ENCODE measurements at places on chromosomes 2 and 18.

DNA sequence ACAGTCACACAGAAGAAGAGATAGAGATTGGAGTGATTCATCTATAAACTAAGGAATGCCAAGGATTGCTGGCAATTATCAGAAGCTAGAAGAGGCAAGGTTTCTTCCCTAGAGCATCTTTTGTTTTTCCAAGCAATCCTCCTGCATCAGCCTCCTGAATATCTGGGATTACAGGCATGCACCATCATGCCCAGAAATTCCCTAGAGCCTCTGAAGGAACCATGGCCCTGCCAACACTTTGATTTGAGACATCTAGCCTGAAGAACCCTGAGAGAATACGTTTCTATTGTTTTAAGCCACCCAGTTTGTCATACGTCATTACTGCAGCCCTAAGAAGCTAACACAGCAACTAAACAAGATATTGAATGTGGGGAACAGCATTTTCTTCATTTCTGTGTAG is 525.0 kb downstream of the ERBB4 start:
- no peak for DNase-seq

DNA sequence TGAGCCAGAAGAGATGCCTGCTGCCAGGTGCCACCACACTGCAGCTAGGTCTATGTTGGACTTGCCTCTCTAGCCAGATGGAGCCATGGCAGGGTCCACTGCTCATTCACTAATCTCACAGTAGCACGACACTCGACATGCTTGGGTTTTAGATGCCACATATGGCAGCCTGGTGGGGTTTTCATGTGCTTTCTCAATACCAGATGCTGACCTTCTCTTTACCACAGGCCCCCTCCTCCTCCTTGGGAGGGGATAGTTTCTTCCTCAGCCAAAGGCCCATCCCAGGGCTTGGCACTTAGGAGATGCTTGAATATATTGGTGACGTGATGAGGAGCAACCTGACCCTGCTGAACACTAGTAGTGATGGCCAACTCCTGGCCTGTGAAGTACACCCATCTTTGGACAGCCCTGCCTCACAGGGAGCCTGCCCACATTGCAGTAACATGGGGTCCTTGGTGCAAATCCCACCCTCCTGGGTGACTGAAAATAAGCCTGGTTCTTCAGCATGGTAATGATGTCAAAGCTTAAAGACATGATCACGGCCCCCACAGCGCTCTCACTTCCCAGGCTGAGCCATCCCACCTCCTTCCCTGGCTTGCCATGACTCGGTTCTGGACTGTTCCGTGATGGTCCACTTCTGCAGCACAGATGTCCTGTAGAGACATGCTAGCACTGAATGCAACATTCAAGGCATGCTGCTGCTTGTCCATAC is 227.5 kb downstream of the SH3RF3 start:
- DNase-seq: no peak

DNA sequence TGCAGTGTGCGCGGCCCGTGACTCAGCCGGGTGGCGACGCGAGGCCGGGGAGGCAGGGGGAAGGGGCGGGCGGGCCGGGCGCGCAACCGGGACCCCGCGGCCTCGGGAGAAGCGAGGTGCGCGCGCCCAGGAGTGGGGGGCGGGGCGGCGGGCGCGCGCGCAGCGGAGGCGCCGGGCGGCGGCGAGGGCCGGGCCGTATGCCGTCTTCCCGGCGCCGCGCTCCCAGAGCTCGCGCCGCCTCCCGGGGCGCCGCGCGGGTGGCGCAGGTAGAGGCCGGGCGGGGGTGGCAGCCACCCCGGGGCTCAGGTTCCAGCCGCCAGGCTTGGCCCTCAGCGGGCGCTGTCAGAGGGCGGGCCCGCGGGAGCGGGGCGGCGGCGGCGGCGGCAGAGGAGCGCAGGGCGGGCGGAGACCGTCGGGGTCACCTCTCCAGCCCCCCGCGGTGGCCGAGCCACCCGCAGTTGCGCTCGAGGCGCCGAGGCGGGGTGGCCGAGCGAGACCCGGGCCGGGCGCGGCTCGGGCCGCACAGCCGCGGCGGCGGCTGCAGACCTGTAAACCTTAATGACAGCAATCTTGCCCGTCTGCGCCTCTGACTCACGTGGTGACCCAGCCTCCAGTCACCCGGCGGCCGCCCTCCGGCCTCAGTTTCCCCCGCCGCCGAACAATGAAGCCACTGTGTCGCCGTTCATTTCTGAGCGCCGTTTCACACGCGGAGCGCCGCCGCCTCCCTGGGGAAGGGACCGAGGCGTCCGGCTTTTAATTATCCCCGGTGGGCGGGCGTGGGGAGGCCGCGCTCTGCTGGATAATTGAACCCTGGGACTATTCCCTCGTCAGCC is 25.3 kb upstream of the SMAD7 start:
- no peak for DNase-seq

DNA sequence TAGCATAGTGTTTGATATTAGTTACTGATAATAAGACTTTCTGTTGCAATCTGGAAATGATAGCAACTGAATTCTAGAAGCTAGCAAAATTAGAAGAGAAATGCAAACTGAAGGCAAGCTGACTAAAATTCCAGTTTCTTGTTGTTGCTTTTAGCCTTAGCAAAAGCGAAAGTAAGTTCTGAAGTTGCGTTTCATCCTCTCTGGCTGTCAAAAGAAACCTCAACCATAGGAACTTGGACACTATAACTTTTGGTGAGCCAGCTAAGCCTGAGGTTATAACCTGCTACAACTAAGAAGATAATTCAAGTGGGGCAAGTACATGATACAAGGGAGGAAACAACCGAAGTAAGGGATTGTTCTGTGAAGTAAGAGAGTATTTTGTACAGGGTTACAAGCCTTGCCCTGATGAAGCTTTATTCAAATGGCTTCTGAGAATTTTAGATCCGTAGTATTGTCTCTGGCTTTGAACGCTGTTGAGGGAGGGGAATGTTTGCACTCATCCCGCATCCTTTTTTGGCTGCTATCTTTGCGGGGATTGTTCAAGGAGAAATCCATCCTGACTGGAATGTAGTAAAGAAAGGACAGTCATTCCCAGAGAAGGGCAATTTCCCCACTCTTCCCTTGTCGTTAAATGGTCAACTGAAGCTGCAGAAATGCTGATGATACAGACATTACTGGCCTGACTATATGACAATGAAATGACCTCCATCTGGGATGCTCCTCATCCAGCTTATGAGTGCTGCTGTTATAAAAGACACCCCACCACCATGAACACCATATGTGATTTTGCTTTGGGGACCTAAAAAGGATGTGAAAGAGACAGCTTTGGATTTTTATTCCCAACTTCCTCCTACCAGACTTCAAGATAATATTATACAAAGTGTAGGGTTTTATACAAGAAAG is 7.0 kb upstream of the TMX3 start:
- no peak for DNase-seq

- no peak for DNase-seq
These were observed 4.8 kb upstream of the EFHD1 start for GRCh38 chr2:232628466-232629128.

- no peak for DNase-seq
These were observed 43.1 kb upstream of the SELENOI start for GRCh38 chr2:26302846-26303245.

DNA sequence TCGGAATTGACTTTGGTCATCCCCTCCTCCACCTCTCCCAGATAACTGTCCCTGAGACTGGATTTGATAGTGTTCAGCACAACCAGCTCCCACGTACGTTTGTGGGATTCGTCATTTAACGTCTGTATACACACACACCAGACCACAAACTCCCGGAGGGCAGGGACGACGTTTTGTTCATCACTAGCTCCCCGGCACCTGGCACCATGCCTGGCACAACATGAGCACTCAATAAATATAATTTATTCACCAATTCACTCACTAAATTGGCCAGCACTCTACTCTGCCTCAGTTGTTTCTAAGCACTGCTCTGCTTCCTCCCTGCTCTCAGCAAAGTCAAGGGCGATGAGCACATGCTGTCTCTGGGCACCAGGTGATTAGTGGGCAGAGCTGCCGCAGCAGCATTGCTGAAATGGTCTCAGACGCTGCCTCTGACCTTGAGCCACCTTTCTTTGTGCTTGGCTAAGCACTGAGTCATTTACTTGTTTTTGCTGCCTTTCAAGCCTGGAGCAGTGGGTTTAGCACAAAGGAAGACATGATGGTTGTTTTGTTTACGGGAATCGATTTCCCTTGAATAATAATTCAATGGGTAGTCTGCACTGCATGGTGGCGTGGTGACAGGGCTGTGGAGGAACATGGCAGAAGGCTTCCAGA is 19.3 kb upstream of the LOXHD1 start:
- no peak for DNase-seq

DNA sequence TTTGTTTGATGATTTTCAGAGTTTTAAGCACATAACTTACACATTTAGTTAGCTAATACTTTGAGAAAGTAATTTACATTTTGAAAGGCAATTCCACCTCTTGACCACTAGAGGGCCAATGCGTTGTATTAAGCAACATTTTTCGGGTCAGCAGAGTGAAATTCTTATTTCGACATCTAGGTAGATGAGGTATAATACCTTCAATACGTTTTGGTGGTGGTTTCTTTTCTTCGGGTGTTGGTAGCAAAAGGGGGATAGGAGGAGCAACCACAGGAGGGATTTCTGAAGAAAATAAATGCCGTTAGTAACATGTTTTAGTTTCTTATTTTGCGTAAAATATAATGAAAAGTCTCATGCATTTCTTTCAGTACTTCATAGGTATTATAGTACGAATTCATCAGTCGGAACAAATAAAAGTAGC is 106.3 kb downstream of the TTN start:
- DNase-seq: peak; percentile 58

DNA sequence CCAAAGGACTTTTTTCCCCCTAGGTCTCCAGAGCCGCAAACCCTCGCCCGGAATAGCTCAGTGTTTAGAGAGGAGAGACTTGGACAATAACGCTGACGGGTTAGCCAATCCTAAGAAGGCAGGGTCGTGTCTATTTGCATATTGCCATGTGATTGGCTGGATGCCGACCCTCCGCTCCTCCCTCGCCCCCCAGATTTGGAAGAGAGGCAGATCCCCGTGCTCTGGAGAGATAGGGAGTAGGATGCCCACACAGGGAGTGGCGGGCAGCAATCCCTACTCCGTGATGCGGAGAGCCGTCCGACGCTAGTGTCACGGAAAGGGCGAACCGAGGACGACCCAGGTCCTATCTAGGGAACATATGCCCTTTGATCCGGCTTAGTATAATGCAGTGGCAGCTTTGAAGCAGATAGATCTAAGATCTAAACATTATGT is 1.4 kb downstream of the WNT6 start:
- no peak for DNase-seq

DNA sequence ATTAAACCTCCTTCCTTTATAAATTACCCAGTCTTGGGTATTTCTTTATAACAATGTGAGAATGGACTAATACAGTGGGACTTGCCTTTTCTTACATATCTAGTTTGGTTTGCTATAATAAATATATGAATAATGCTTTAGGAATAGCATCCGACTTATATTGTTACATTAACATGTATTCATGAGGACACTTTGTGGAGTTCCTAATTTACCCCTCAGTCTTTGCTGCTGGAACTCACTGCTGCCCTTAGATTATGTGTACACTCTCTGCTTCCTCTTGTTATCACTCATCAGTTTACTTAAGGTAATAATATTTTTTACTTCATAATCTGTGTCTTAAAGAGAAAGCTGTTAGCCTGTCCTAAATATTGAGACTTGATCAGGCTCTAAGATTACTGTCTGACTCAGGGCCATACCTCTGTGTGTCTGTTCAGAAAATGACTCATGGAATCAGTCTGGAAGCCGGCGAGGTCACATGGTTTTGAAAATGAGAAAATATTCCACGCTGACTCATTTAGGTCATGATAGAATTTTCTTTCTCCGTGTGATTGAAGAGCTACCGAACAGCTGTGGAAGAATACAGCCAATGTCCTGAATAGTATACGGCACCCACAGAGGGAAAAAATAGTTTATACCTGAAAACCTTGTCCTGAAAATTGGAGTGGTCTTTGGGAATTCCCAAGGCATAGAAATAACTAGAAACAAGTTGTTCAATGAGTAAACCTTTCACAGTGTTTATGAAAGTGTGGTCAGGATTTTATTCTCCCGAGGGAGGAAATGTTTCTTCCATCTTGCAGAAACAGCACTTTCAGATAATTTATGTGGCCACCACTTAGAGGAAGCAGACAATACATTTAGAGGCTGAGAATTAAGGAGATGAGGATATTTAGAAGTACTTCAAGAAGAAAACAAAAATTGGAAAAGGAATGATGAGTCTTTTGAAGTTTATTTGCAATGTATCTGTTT is 156.4 kb downstream of the DSEL start:
- peak; percentile 75 for DNase-seq

DNA sequence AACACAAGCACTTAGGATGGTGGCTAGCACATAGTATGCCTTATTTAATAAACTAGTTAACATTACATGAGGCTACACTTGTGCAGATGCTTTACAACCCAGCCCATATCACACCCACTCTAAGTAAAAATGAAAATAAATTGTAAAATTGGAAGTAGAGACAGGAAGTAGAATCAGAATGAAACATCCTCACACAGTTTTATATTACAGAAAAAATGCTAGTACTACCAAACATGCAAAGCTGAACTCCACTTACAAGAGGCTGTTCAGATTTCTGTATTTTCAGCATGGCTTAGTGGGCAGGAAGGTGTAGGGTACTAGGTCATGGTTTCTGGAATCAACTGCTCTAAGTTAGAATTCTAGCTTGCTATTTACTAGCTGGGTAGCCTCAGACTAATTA is 18.2 kb upstream of the CRIM1 start:
- no peak for DNase-seq

DNA sequence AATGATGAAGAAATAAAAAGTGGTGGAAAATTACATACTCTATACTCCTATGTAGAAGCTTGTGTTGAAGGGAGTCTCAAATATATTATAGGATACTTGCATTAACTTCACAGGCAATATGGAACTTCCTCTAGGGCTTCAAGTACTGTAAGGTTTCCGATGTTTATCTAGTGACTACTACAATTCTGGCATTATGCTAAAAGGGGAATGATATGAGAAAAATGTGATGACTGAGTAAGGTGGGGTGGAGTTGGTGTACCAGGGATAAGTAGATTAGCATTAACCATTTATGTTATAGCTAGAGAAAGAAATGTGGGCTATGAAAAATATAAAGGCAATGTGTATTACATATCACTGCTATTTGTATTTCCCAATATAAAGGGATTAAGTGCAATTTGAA is 229.5 kb downstream of the DCC start:
- DNase-seq: no peak

DNA sequence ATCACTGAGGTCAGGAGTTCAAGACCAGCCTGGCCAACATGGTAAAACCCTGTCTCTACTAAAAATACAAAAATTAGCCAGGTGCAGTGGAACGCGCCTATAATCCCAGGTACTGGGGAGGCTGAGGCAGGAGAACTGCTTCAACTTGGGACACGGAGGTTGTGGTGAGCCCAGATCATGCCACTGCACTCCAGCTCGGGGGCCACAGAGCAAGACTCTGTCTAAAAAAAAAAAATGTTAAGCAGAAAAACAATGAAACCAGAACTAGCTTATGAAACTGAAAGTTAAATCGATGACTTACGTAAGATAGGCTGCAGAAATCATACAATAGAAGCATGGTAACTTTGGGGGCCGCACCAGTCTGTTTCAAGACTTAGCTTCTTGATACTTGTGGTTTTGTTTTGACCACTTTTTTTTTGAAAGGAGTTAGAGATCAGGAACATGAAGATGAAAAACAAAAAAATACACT is 6.2 kb upstream of the GPR155 start:
- DNase-seq: no peak

GRCh38 chr2:150997066-150997465 is 264.6 kb downstream of the RBM43 start:
- DNase-seq: no peak

GRCh38 chr2:157800838-157801495 is 75.2 kb downstream of the ACVR1 start:
- no peak for DNase-seq

GRCh38 chr2:98539056-98539735 is 69.1 kb downstream of the COA5 start:
- DNase-seq: no peak

GRCh38 chr2:173567493-173567892 is 212.8 kb downstream of the CDCA7 start:
- DNase-seq: no peak

Measured in erythroblast (primary cell).